ENCODE measurements at places on chromosomes 2 and 18. TPM values are rescaled to one million over a fixed set of nuclear protein-coding genes. Genes with fewer than 3 reads are reported as not detected.
A peak's percentile ranks its signal among the peaks of the same experiment; 100 is the strongest.

The DNAJC10 gene
- total RNA-seq = 184 TPM

The THUMPD2 gene
- total RNA-seq = 9.5 TPM

The ID2 gene
- 207 TPM for total RNA-seq

The FAM124B gene
- total RNA-seq = 1.2 TPM

The RFTN2 gene
- total RNA-seq = 16.4 TPM

GRCh38 chr2:229543176-229543873 lies 171.0 kb downstream of the DNER start:
- no peak for DNase-seq

DNA sequence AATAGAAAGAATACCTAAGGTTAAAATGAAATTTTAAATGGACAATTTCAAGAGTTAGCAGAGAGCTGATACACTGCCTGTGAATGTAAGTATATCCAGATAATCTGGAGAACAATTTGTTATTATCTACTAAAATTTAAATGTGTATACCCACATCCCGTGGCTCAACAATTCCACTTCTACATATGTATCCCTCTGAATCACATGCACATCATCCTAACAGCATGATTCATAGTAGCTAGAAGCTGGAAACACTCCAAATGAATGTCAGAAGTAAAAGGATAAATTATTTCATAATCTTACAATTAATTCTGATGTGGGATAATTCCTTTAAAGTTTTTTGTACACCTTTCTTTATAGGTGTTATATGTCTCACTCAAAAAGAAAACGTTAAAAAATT lies 87.9 kb downstream of the CNTNAP5 start:
- peak; percentile 54 for DNase-seq

GRCh38 chr2:134070281-134070741 lies 183.6 kb upstream of the MGAT5 start:
- no peak for DNase-seq

DNA sequence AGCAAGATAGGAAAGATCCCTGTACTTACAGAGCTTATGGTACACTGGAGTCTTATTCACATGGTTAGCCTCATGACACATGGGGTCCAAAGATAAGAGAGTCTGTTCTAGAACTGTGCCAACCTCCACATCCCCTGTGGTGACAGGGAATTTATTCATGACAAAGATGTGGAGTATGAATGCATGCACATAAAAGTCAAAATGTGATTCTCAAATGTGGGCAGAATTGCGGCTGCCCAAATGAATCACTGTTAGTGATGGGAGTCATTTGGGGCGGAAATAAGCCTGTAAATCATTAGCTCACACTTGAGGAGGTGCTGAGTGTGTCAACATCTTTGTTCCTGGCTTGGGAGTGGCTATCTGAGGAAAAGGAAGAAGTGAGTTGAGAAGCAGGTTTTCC lies 560.6 kb downstream of the SLC4A3 start:
- peak; percentile 68 for DNase-seq
